ENCODE measurements at places on chromosomes 2 and 18. TPM values are rescaled to one million over a fixed set of nuclear protein-coding genes. Genes with fewer than 3 reads are reported as not detected.

The AQP12A gene
- not detected for total RNA-seq

The OR6B2 gene
- total RNA-seq, result not detected

The METTL21A gene
- total RNA-seq, result 9.0 TPM

The HS6ST1 gene
- 39.9 TPM for total RNA-seq

The MAL gene
- 0.17 TPM for total RNA-seq

The LHCGR gene
- total RNA-seq, result not detected

The HOXD12 gene
- total RNA-seq, result not detected

The CCDC121 gene
- 3.1 TPM for total RNA-seq

The SNORC gene
- total RNA-seq, result 0.29 TPM

The ALK gene
- under 0.01 TPM for total RNA-seq

The MYO5B gene
- total RNA-seq, result not detected

The CD302 gene
- 9.8 TPM for total RNA-seq

The MATN3 gene
- total RNA-seq, result 1.9 TPM

The TRABD2A gene
- 17.5 TPM for total RNA-seq

The CCNT2 gene
- 21.8 TPM for total RNA-seq

The APCDD1 gene
- total RNA-seq, result 4.5 TPM

The TEKT4 gene
- not detected for total RNA-seq

The PRKD3 gene
- 83.8 TPM for total RNA-seq

The CFC1 gene
- not detected for total RNA-seq

The RPL31 gene
- 946 TPM for total RNA-seq

The ESPNL gene
- total RNA-seq, result 9.8 TPM

The SIX3 gene
- total RNA-seq, result not detected

The POU3F3 gene
- total RNA-seq, result not detected

The ECEL1 gene
- not detected for total RNA-seq

The PDE6D gene
- 18.0 TPM for total RNA-seq

The SERPINB3 gene
- total RNA-seq, result not detected

The CACNB4 gene
- 1.2 TPM for total RNA-seq

The CD207 gene
- not detected for total RNA-seq

The ABCG5 gene
- total RNA-seq, result not detected

The CNTNAP5 gene
- not detected for total RNA-seq

The KIAA2012 gene
- total RNA-seq, result 0.17 TPM

The ARHGAP28 gene
- total RNA-seq, result 13.4 TPM

The TWIST2 gene
- total RNA-seq, result 297 TPM

The SULT1C2 gene
- 0.44 TPM for total RNA-seq

The BARD1 gene
- total RNA-seq, result 14.9 TPM

The SKOR2 gene
- not detected for total RNA-seq

The TMEM247 gene
- total RNA-seq, result not detected

All from smooth muscle cell of trachea (primary cell).